ENCODE measurements at places on chromosomes 3 and 15.

GRCh38 chr3:137217733-137218132 lies 259.9 kb downstream of the IL20RB start:
- DNase-seq: peak; percentile 45

- peak; percentile 71 for DNase-seq
Measured at GRCh38 chr3:187743195-187744141, 1.8 kb downstream of the BCL6 start.

DNA sequence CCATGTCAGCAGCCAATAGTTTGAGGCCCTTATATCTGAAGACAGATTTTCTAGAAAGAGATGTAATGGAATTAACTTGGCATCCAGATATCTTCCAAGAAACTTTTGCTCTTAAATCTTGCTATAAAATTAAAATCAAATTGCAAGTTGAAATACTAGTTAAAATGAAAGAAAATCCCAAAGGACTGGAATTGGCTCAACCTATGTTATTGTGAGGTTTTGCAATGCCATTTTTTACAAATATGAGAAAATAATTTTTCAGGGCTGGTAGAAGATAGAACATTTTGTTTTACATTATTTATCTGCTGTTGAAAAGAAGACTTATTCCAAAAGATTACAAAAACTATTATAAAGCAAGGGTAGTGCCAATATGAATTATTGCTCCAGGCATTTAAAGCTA lies 92.2 kb upstream of the AGTR1 start:
- no peak for DNase-seq

DNA sequence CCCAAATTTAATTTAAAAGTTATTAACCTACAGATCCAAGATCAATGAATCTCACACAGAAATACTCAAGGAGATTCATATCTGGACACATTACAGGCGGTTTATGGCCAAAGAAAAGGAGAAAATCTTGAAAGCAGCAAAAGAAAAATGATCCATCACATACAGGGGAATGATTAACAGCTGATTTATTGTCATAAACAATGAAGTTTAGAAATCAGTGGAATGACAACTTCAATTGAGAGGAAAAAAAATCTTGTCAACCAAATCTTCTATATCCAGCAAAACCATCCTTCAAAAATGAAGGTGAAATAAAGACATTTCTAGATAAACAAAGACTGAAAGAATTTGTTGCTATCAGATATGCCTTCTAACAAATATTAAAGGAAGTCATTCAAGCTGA lies 156.2 kb upstream of the SEMA6D start:
- DNase-seq: no peak

DNA sequence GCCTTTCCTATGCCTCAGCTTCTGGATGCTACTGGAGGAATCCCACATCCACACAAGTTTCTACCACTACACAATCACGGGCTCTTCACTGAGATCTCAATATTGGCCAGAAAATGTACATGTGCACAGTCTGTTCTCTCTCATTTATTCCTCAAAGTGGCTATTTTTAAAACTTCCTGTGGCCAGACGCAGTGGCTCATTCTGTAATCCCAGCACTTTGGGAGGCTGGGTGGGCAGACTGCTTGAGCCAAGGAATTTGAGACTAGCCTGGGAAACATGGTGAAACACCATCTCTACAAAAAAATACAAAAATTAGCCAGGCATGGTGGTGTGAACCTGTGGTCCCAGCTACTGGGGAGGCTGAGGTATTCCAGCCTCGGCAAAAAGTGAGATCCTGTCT lies 91.4 kb upstream of the PRTG start:
- no peak for DNase-seq

- no peak for DNase-seq
Measured at GRCh38 chr3:54014067-54014466, 108.3 kb upstream of the CACNA2D3 start.

DNA sequence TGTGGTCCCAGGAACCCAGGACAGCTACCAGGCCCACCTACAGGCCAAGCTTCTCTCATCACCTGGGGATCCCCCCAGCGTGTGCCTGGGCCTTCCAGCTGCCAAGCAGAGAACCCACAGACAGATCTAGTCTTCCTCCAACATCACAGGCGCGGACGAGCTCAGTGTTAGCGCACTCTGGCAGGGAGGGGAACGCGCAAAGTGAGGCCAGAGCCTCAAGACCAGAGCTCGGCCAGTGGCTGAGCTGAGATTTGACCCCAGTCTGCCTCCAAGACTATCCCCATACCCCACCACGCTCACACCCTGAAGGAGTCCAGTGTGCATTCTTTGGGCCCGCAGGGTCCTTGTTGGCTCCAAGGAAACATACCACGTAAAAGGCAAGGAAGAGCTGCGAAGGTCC lies 5.1 kb downstream of the MFGE8 start:
- DNase-seq: peak; percentile 21

GRCh38 chr3:197352382-197352781 lies 54.0 kb upstream of the DLG1 start:
- no peak for DNase-seq

DNA sequence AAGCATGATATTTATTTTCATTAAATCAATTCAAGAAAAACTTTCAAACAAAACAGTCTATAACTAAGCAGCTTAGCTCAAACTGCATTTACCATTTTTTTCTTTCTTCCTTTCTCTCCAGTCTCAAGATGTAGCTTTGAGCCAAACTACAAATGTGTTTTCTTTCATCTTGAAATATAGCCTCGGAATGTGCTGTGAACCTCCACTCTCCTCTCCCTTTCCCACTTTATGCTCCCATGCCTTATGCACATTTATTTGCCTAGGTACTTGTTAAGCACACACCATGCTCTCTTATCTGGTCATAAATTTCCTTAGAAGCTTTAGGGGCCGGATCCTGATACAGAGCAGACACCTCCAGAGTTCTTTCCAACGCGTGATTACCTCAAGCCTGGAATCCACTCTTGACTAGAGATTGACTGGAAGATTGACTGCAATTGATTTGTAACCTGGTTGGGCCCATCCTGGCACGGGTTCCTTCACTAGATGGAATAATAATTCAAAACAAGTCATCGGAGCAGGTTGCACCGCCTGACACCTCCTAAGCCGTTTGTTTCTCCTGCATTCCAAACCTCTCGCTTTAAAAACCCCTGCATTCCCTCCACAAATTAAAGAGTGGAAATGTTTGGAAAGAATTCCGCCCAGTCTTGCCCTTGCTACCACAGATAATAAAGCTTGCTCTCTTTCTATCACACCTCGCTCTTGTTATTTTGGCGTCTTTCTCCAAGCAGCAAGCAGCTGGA lies 344.7 kb downstream of the CHL1 start:
- DNase-seq: no peak

- DNase-seq: no peak
Measured at GRCh38 chr3:176415661-176416295, 781.5 kb downstream of the TBL1XR1 start.

DNA sequence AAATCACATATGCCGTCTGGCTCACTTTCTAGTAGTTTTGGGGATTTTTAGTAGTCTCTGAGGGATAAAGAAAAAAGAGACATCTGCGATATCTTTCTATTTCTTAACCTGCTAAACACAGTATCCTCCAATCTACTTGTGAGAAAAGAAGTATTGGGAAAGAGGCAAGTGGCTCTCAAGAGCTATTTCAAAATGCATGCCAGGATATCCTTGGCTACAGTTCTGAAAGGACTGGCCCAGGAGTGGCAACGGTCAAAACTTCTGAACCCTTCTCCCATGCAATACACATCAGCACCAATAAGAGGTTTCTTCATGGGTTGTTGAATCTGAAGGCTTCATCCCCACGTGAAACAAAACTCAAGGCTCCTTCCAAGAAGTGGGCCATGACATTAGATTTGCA lies 204.0 kb upstream of the WNT5A start:
- no peak for DNase-seq

DNA sequence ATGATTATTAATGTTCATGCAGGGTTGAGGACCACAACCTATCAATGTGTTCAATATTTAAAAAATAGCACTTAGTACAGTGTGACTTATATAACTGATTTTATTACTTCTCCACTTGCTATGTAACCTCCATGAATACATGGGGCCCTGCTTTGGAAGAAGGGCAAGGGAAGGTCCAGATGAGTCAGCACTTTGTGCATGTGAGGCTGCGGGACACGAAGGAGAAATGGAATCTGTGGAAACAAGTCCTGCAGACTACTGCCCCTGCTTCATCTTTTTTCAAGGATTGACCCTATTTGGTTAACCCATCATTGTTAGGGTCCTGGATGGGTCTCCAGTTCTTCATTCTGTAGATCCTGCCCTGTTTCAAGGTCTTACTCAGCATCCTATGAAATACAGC lies 1.6 kb downstream of the NXPE3 start:
- peak; percentile 37 for DNase-seq

DNA sequence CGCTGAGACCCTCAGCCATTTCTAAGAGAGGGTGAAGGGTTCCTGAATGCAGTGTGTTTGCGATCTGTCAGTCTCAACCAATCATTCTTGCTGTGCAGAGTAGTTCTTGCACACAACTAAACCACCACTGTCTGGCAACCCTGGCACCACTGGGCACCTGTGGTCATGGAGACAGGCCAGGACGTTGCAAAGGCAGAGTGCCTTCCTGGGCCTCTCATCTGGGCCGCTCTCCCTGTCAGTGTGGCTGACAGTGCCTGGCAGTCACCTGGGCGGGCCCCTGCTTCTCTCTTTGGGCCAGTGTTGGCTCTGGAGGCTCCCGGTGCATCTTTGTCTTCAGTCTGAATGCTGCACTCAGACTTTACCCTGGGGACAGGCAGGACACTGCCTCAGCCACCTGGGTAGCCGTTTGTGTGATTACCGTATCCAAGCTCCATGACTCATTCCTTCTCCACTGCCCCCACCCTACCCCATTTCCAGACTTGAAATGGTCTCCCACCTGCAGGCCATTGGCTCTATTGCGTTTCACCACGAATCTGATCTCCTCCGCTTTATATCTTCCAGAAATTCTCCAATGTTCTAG lies 104.6 kb upstream of the KLF13 start:
- DNase-seq: peak; percentile 67

All from H7 (cell line).